ELF-1 (cell line): ENCODE measurements at places on chromosomes 4 and X.

GRCh38 chrX:21747558-21747957, 10.4 kb downstream of the SMPX start:
- peak; percentile 41 for DNase-seq

GRCh38 chr4:162732876-162733275, 433.8 kb downstream of the NAF1 start:
- DNase-seq, result no peak

GRCh38 chrX:149628280-149628679, 3.3 kb downstream of the TMEM185A start:
- DNase-seq, result no peak

GRCh38 chr4:168776382-168776781, 233.7 kb downstream of the CBR4 start:
- DNase-seq, result no peak

DNA sequence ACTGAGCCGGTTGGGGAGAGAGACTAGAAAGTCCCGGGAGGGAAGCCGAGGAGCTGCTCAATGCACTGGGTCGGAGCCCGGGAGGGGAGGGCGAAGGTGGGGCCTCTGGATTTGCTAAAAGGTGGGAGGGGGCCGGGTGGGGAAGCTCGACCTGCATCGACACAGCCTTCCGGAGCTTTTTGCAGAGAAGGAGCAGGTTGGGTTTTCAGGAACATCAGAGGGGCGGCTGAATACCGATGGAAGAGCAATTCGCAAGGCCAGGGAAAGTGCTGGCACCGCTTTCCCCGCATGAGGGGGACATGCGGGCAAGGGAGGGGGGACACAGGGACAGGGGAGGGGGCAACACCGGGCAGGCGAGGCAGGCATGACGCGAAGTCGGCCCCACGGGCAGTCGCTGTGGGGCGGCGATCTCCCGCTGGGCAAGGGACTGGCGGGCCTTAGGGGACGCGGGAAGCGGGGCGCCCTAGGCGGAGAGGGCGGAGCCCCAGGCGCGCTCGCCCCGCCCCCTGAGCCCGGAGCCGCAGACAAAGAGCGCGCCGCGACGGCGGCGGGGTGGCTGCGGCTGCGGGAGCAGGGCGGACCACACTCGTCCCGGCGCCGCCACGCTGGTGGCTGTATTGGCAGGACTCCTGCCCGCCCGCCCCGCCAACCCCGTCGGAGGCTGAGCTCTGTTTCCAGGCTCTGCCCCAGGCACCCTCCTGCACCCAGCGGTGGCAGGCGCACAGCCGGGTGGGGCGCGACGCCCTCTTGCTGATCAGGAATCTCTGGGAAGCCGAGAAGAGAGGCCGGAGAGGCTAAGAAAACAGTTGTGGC, 11.6 kb downstream of the PDZD4 start:
- peak; percentile 78 for DNase-seq
